ENCODE measurements at places on chromosomes 1 and 21. TPM values are rescaled to one million over a fixed set of nuclear protein-coding genes. Genes with fewer than 3 reads are reported as not detected.
A peak's percentile ranks its signal among the peaks of the same experiment; 100 is the strongest.

GRCh38 chr21:32768530-32768929 is 3.0 kb downstream of the PAXBP1 start:
- peaks cover 2% of the 10 kb centered on the region for H3K27me3 ChIP-seq
- DNase-seq: no peak
- peak overlapping the region; percentile 9 for H3K27ac ChIP-seq
- H3K4me3 ChIP-seq: peak overlapping the region; percentile 99

The VPS72 gene
- 82.3 TPM for total RNA-seq

GRCh38 chr1:240217403-240217802 is 125.7 kb downstream of the FMN2 start:
- no peak overlapping the region for H3K27ac ChIP-seq
- H3K4me1 ChIP-seq: no peaks in the 10 kb centered on the region
- no peak for DNase-seq
- H3K4me3 ChIP-seq: no peak overlapping the region

DNA sequence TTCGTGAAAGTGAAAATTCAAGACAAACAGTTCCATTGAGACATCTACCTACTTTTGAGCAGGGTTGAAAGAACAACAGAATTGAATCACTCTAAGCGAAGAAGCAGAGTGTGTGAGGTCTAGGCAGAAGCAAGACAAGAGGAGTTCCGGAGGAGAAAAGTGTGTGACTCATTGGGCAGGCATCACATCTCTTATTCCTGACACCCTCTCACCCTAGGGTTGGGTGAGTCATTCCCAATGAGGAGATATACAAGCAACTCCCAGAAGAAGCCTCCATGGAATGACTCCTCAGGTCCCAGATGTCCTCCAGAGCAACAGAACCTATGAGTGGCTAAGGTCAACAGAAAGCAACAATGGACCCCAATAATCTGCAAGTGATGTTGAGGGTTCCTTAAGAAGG is 138.1 kb downstream of the TPR start:
- DNase-seq: no peak
- no peaks in the 10 kb centered on the region for H3K36me3 ChIP-seq
- no peak overlapping the region for H3K27ac ChIP-seq
- no peaks in the 10 kb centered on the region for H3K27me3 ChIP-seq

DNA sequence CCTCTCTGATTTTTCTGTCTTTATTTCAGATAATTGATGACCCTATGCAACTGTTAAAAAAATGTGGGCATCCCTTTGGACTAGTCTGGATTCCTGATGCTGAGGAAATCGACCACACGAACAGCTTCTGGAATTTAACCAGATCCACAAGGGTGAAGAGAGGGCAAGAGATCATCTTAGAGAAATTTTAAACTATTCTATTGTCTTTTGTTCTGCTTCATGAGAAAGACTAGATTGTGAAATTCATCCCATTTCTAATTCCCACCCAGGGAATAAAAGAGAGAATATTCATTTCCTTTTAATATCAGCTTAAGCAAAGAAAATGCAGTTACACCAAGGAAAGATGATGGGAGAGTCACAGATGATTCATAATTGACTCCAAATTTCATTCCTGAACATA is 71.8 kb downstream of the DUSP10 start:
- DNase-seq: no peak
- H3K27me3 ChIP-seq: no peaks in the 10 kb centered on the region
- H3K27ac ChIP-seq: no peak overlapping the region
- H3K4me3 ChIP-seq: no peak overlapping the region
- no peaks in the 10 kb centered on the region for H3K36me3 ChIP-seq

DNA sequence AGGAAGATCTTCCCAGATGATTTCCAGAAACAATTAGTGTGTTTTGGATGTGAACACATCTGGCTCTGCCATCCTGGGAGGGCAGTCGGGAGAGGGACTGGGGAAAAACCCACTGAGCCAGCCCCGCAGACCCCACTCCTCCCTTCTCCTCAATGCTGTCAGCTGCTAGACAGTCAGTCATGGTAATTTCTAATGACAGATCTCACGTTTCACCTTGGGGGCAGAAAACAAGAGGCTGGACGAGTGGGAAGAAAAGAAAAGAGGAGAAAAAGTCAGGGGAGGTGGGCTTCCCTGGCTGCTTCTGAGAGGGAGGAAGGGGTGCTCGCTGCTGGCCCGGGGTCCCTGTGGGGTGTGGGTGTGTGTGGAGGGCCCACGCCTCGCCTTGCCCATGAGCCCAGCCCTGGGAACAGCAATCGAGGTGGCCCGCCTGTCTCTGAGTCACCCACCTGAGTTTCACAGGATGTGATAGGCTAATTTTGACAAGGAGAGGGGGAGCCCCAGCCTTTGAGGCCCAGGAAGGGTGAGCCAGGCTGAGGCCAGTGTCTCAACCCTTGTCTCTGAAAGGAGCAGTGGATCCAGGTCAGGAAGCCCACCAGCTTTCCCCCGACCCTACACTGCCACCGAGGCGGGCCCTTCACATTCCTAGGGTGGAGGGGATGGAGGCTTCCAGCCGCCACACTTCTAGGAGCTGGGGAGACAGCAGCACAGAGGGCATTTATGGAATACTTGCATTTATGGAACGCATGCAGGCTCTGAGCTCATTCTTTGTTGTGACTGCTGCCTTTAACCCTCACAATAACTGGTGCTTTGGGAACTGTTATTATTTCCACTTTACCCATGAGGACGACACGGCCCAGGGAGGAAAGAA is 49.1 kb upstream of the IFNLR1 start:
- H3K4me1 ChIP-seq: peaks cover 15% of the 10 kb centered on the region
- no peak overlapping the region for H3K4me3 ChIP-seq
- H3K27ac ChIP-seq: peak overlapping the region; percentile 90
- H3K36me3 ChIP-seq: no peaks in the 10 kb centered on the region

The NAV1 gene
- 88.8 TPM for total RNA-seq

The TMEM82 gene
- not detected for total RNA-seq

GRCh38 chr1:206590025-206590758 is 22.1 kb downstream of the EIF2D start:
- H3K27ac ChIP-seq: no peak overlapping the region
- no peak overlapping the region for H3K4me3 ChIP-seq
- H3K4me1 ChIP-seq: peaks cover 35% of the 10 kb centered on the region
- peaks cover 31% of the 10 kb centered on the region for H3K36me3 ChIP-seq
- no peak for DNase-seq

DNA sequence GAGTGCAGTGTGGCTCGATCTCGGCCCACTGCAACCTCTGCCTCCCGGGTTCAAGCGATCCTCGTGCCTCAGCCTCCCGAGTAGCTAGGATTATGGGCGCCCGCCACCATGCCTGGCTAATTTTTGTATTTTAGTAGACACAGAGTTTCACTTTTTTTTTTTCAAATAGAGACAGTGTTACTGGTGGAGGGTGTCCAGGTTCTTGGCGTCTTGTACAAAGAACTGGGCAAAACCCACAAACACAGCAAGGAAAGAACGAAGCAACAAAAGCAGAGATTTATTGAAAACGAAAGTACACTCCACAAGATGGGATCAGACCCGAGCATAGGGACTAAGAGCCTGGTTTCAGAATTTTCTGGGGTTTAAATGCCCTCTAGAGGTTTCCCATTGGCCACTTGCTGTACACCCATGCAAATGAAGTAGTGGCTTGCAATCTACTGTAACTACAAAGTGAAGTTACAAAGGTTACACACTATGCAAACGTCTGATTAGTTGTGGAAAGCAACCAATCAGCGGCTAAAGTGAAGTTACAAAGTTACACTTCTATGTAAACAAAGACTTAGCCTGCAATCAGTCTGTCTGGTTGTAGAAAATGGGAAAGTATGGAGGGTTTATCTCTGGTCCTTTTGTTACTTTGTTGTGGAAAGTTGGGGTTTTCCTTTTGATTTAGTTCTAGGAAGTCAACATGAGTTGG is 199.1 kb downstream of the DYRK1A start:
- H3K27me3 ChIP-seq: peaks cover 23% of the 10 kb centered on the region
- H3K4me3 ChIP-seq: no peak overlapping the region
- no peak overlapping the region for H3K27ac ChIP-seq
- no peak for DNase-seq

- H3K27me3 ChIP-seq: no peaks in the 10 kb centered on the region
- H3K4me3 ChIP-seq: no peak overlapping the region
- DNase-seq: no peak
- H3K4me1 ChIP-seq: peaks cover 21% of the 10 kb centered on the region
- no peak overlapping the region for H3K27ac ChIP-seq
These were observed 12.8 kb downstream of the CLDN17 start for GRCh38 chr21:30153697-30154340.

The KRTAP10-1 gene
- total RNA-seq: not detected

GRCh38 chr1:45325851-45326506 is 716 bp upstream of the HPDL start:
- H3K4me3 ChIP-seq: peak overlapping the region; percentile 72
- peaks cover 22% of the 10 kb centered on the region for H3K4me1 ChIP-seq
- no peaks in the 10 kb centered on the region for H3K27me3 ChIP-seq

- no peaks in the 10 kb centered on the region for H3K27me3 ChIP-seq
- H3K36me3 ChIP-seq: no peaks in the 10 kb centered on the region
- H3K27ac ChIP-seq: peak overlapping the region; percentile 3
- no peak overlapping the region for H3K4me3 ChIP-seq
- no peak for DNase-seq
These were observed 4.2 kb upstream of the PMVK start for GRCh38 chr1:154940651-154941194.

GRCh38 chr1:159829273-159829634 is 2.6 kb downstream of the SLAMF8 start:
- no peak for DNase-seq
- H3K27ac ChIP-seq: no peak overlapping the region
- peaks cover 34% of the 10 kb centered on the region for H3K4me1 ChIP-seq
- no peaks in the 10 kb centered on the region for H3K36me3 ChIP-seq
- H3K27me3 ChIP-seq: peaks cover 5% of the 10 kb centered on the region

DNA sequence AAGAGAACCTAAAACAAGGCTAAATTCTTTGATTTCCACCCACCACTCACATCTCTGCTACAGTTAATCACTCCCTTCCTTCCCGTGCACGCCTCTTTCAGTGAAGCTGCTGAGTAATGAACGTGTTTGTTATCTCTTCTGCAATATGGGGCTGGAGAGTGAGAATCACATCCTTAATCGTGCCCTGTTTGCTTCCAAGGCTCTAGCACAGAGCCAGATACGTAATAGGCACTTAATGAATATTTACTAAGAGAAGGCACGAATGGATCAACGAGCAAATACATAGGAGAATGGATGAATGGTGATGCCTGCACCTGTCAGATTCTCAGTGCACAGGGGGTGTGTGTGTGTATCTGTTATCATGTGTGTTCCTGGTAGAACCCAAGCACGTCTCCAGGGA is 22.1 kb upstream of the FAM43B start:
- H3K4me3 ChIP-seq: no peak overlapping the region
- peak overlapping the region; percentile 87 for H3K27ac ChIP-seq
- no peaks in the 10 kb centered on the region for H3K36me3 ChIP-seq
- H3K4me1 ChIP-seq: peaks cover 30% of the 10 kb centered on the region
- peaks cover 64% of the 10 kb centered on the region for H3K27me3 ChIP-seq

DNA sequence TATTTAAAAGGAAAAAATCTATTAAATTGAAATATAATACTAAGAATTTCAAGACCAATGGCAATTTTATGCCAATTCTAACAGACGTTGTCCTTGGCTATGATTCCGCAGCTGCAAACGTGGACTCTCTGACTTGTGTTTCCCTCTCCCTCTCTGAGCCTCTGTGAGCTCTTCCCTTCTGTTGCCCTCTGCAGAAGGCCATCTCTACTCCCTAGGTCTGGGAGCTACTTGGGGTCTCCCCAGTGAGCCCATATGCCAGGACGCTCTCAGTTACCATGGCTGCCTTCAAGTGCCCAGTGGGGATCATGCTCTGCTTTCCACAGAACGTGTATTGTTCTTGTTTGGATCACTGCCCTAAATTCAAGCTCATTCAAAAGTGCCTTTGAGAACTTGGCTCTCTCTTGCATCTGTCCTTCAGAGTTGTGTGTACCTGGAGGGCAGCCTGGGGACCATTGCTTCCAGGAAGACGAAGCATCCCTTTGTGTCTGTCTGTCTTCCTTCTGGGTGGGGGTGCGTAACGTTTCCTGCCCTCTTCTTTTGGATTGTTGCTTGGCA is 97.5 kb upstream of the TSPAN2 start:
- H3K36me3 ChIP-seq: no peaks in the 10 kb centered on the region
- H3K27ac ChIP-seq: no peak overlapping the region
- no peaks in the 10 kb centered on the region for H3K27me3 ChIP-seq
- no peak for DNase-seq
- no peak overlapping the region for H3K4me3 ChIP-seq

GRCh38 chr1:5915587-5916571 is 76.3 kb downstream of the NPHP4 start:
- no peak overlapping the region for H3K4me3 ChIP-seq
- no peak for DNase-seq
- no peak overlapping the region for H3K27ac ChIP-seq
- H3K36me3 ChIP-seq: no peaks in the 10 kb centered on the region

GRCh38 chr1:37605806-37606474 is 10.2 kb upstream of the GNL2 start:
- H3K27me3 ChIP-seq: peaks cover 22% of the 10 kb centered on the region
- DNase-seq: no peak
- H3K4me1 ChIP-seq: peaks cover 29% of the 10 kb centered on the region
- no peak overlapping the region for H3K4me3 ChIP-seq
- peak overlapping the region; percentile 29 for H3K27ac ChIP-seq
- H3K36me3 ChIP-seq: no peaks in the 10 kb centered on the region

GRCh38 chr1:208254376-208254775 is 10.2 kb upstream of the PLXNA2 start:
- H3K27ac ChIP-seq: no peak overlapping the region
- H3K4me3 ChIP-seq: no peak overlapping the region
- H3K4me1 ChIP-seq: peaks cover 48% of the 10 kb centered on the region
- H3K36me3 ChIP-seq: peaks cover under 1% of the 10 kb centered on the region
- no peak for DNase-seq

DNA sequence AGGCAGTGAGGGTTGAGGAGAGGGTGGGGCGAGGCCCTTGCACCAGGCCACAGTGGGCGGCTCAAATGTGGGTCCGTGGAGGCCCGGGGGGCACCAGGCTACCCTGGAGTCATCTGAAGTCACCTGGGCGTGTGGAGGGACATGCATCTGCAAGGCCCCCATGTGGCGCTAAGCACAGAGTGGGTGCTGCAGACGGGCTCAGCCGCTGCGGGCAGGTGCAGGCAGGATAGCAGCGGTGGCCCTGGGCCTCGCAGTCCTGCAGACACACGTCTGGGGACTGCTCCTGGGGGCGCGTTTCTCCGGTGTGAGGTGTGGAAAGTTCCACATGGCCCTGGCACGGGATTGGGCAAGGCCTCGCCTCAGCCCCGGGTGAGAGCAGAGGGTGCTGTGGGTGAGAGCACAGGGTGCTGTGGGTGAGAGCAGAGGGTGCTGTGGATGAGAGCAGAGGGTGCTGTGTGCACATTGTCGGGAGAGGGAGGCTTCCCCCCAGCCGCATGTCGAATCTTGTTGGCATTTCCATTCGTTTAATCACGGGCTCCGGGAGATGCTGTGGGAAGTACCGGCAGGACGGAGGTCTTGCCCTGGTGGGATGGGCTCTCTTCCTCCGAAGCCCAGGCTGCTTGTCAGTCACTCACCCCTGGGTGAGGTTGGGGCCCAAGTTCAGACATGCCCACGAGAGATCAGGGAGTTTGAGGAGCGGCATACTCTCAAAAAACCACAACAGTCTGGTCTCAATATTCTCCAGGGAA is 46.5 kb downstream of the TP73 start:
- DNase-seq: no peak
- no peak overlapping the region for H3K27ac ChIP-seq
- H3K36me3 ChIP-seq: no peaks in the 10 kb centered on the region
- peaks cover 20% of the 10 kb centered on the region for H3K4me1 ChIP-seq
- no peak overlapping the region for H3K4me3 ChIP-seq

The ELF3 gene
- total RNA-seq: 112 TPM

- no peak overlapping the region for H3K4me3 ChIP-seq
- no peaks in the 10 kb centered on the region for H3K27me3 ChIP-seq
- no peaks in the 10 kb centered on the region for H3K36me3 ChIP-seq
- H3K4me1 ChIP-seq: peaks cover 17% of the 10 kb centered on the region
These were observed 18.0 kb downstream of the DUSP10 start for GRCh38 chr1:221723848-221724236.

All from mesothelial cell of epicardium (in vitro differentiated cells).